ENCODE measurements at places on chromosomes 3 and 15.

DNA sequence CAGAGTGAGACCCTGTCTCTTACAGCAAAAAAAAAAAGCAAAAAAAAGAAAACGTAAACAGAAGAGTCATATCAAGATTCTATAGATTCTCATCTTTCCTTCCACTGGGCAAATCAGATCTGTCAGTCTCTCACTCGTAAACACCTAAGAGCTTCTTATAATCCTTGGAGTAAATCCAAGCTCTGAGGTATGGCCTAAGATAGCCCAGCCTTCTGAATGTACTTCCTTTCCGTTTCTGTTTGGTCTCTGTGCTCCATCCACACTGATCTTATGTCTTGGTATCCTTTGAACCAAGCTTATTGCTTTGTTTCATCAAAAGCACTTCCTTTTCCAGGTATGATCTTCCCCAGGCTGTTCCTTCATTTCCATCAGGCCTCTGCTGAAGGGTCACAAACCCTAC lies 137.8 kb downstream of the CADPS start:
- DNase-seq = no peak

- DNase-seq = no peak
Measured at GRCh38 chr15:83612898-83613635, 40.9 kb upstream of the ADAMTSL3 start.

GRCh38 chr3:137770066-137770834 lies 6.1 kb downstream of the SOX14 start:
- DNase-seq = peak; percentile 35

DNA sequence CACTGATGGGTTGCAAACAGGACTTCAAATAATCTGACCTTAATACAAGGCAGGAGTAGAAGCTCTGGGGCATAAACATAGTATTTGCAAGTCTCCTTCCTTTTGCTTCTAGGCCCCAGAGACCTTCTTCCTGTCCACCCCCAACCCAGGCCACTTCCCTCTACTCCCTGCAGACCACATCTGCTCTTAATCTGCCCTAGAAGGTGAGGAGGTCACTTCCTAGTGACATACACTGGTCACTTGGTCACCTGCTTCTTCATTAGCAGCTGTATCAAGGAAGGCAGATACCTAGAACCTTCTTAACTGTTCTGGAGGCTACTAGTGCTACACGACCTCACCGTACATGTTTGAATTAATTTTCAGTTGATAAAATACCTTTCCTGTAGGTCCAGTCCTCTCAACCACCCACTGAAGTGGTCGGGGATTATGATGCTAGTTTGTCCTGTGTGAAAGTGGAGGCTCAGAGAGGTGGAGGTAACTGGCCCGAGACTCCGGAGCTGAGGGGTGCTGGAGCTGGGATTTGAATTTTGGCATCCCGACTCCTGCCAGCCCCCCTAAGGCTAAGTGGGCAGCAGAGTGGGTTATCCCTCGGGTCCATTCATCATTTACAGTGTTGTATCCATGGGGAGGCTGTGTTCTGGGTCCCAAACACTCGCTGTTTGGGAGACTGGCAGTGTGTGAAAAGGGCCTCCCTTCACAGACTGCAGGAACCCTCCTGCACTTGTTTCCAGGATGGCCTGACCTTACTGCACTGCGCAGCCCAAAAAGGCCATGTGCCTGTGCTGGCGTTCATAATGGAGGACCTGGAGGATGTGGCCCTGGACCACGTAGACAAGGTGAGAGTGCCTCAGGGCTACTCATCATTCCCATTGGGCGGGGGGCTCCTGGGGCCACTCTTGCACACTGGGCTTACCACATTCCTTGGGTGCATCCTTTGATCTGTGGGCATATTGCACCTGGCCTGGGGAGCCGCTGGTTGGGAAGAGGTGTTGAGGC lies 13.9 kb downstream of the ANKDD1A start:
- no peak for DNase-seq

DNA sequence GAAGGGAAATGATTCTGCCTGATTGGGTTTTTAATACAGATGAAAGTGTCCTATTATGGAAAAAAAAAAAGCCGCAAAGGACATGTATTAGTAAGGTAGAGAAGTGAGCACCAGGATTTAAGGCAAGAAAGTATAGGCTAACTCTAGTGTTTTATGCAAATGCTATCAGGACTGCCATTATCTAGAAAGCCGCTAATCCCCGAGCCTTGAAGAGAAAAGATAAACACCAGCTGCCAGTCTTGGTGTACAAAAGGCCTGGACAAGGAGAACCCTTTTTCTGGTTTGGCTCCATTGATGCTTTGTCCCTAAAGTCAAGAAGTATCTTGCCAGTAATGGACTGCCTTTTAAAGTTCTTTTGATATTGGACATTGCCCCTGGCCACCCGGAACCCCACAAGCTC lies 8.6 kb upstream of the TRIM59 start:
- no peak for DNase-seq

DNA sequence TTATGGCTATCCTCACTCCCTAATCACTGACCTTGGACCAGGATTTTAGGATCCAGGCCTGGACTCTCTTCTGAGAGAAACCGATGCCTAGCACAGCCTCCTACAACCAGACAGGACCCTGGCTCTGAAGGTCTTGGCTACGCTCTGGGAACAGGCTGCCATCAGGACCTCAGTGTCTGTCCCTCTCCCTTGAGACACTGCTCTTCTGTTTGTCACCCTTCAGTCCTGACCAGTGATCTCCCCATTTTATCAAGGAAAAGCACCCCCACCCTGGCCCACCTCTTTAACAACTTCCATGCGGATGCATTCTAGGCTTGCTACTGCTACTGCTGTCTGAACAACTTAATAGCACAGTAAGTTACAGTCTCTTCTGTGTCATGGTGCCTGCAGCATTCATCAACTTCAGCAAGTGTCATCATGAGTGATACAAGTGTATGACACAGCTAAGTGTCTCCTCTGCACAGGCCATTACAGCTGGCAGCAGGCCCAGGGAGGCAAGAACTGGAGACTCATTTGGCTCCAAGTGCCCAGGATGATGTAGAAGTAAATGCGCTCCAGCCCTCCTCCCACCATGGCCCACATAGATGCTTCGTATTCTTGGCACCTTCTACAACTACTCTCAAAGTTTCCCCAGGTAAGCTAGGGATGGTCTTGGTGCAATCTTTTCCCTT lies 302.4 kb downstream of the EPHB1 start:
- no peak for DNase-seq

GRCh38 chr3:133295199-133295901 lies 104.5 kb upstream of the BFSP2 start:
- DNase-seq = no peak

DNA sequence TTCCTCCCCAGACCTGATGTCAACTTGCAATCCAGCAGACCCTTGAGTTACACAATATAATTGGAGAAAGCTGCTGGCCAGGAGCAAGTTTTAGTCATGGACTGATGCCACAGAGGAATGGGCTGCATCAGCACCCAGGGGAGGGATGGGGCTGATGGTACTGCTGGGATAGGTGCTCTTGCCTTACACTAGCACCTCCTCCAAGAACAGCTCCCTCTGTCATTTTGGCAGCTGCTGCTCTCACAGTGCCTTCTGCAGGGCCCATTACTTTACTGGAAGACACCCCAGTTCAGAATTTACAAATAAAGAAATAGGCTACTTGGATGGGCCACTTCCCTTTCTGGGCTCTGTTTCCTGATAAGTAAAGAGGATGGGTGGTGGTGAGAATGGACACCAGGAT lies 85.3 kb upstream of the RORA start:
- DNase-seq = no peak

GRCh38 chr3:183539811-183540210 lies 15.7 kb downstream of the KLHL6 start:
- peak; percentile 15 for DNase-seq

DNA sequence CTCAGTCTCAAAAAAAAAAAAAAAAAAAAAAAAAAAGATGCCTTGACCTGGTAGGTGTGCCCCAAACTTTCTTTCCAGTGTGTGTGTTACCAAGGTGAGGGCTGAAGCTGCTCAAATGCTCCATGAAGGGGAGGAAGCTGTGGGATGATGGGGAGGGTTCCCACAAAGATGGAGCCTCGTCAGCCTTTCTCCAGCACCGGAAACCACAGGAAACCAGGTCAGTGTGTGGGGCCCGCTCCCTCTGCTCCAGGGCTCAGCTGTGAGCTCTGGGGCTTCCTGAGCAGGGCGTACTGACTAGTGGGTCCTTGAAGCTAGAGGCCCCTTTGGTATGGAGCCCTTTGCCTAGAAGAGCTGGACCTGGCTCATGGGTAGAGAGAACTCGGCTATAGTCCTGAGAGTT lies 681 bp upstream of the IL17RE start:
- peak; percentile 60 for DNase-seq
